ENCODE measurements at places on chromosomes 4 and X. TPM values are rescaled to one million over a fixed set of nuclear protein-coding genes. Genes with fewer than 3 reads are reported as not detected.

NLRP2B gene
- not detected for total RNA-seq

ZMAT1 gene
- under 0.01 TPM for total RNA-seq

ODAPH gene
- not detected for total RNA-seq

MAGEC1 gene
- total RNA-seq, result not detected
